T follicular helper cell (primary cell): ENCODE measurements at places on chromosomes 1 and 21.
A peak's percentile ranks its signal among the peaks of the same experiment; 100 is the strongest.

GRCh38 chr1:48726139-48726538, 50.6 kb downstream of the BEND5 start:
- no peak for DNase-seq

GRCh38 chr1:224781800-224782199, 147.7 kb upstream of the DNAH14 start:
- no peak for DNase-seq

DNA sequence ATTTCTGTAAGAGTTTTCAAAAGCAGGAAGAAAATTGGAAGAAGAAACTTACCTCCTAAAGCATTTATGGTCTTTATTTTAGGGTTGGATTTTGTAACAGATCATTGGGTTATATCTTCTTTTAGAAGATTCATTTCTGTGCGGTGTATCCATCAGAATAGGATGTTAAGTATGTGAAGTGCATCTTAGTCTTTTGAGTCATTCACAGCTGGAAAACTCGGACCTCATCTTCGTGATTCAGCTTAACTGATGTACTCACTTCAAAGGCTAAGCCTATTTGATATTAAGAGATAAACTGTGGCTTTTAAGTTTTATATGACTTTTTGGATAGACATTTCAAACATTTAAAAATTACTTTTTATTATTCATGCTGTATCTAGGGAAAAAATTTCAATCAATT, 56.3 kb downstream of the GIPC2 start:
- DNase-seq: no peak

DNA sequence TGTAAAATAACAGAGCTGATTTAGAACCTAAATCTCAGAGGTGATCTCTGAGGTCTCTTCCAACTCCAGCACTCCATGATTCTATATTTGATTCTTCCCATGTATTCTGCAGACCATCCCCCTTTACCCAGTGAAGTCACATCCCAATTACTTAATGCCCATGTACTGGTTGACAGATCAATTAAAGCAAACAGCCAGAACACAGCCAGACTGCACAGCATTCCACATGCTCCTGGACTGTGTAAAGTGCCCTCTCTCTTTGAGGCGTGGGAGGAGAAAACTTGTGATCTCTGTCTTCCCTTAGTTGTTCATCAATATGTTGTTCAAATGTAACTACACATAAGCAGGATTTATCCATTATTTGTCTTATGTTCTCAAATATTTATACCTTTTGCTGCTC, 18.1 kb downstream of the NOS1AP start:
- DNase-seq: no peak

DNA sequence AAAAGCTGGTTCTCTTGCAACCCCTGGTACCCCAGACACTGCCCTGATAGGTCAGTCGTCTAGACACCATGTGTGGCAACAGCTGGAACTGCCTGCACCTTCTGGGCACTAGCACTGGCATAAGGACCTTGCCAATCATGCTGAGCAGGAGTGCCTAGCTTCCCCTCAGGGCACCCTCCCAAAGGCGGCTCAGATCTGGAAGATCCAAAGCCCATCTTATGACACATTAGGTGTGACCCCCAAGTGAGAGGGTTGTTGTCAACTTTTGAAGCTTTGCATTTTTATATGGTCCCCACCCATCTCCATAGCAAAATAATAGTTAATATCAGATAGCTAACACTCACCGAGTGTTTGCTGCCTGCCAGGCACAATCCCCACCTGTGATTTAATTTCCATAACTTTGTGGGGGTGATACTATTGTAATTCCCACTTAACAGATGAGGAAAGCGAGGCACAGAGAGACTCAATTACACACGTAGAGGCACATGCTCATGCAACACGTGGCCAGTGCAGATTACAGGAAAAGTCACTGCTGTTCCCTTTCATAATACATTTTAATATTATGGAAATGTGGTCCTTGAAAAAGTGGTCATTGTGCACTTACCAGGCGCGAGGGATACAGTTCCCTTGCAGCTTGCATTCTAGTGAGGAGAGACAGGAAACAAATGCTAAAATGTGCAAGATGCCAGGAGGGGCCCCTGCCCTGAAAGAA, 25.8 kb downstream of the EXOC8 start:
- DNase-seq: no peak

GRCh38 chr1:98478121-98478520, 183.4 kb upstream of the SNX7 start:
- no peak for DNase-seq

GRCh38 chr1:113459279-113459678, 69.0 kb downstream of the MAGI3 start:
- DNase-seq: no peak

DNA sequence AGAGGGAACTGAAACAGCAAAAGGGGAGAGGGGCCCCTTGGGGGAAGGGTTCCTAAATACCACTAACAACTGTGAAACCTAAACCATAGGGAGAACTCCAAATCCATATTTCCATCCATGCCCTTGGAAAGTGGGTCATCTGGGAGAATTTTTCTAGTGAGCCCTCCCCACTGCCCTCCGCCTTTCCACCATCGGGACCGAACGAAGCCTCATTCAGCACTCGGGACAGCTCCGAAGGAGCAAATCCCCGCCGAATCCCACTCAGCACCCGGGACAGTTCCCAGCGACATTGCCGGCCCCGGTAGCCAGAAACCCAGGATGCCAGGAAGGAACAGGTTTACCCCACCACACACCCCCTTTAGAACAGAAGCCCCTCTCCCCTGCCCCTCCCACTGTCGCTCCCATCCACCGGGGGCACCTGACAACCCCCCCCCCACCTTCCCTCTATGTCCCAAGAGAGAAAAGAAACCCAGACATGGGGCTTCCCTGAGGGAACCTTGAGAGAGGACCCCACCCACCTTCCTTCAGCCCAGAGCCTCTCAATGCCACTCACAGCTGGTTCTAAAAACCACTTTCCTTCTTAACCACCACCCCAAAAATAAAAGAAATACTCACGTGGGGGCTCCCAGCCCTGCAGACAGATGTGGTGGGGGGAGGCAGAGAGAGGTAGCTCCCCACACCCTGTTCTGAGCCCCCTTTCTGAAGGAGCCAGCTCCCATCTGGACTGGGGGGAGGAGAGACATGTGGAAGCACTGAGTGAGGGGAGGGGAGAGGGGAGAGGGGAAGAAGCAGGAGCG, 4.5 kb downstream of the DLGAP3 start:
- DNase-seq: peak; percentile 23

GRCh38 chr21:36791695-36792470, 93.0 kb downstream of the SIM2 start:
- DNase-seq: no peak

DNA sequence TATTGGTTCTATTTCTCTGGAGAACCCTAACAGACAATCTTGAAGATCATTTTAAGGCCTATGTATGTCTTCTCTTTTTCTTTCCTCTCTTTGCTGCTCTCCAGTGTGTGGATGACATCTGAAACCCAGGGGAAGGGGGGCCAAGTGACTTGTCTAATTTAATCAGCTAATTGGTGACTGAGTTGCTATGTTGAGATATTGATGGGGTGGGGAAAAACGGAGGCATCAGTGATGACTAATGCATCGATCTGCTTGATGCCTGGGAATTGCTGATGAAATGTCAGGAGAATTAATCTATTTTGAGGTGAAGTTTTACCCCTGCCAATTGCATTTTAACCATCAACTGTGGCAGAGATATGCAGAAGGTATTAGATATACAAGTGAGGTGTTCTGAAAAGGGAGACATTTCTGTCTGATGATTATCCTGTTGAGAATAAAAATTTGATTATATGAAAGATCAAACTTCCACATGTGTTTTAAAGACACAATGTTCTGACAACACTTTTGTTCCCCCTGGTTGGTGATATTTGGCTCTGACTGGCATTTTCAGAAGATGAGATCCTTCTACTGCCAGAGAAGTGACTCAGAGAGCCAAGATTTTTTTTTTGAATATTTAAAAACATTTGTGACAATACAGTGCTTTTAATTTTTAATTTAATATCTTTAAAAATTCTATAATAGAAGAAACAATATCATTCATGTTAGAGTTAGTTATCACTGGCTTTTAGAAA, 18.7 kb upstream of the PTGFR start:
- DNase-seq: no peak

GRCh38 chr1:118918230-118918939, 69.8 kb downstream of the TBX15 start:
- no peak for DNase-seq

GRCh38 chr1:11784993-11785769, 20.6 kb downstream of the MTHFR start:
- no peak for DNase-seq

GRCh38 chr1:155253208-155253607, 2.1 kb downstream of the ENTREP3 start:
- DNase-seq: no peak

GRCh38 chr1:71054281-71054731, 6.7 kb upstream of the PTGER3 start:
- no peak for DNase-seq

GRCh38 chr1:197225611-197226010, 42.4 kb upstream of the CRB1 start:
- DNase-seq: no peak
